ENCODE measurements at places on chromosomes 7 and 10.

GRCh38 chr10:51524041-51524440 is 175.4 kb downstream of the CSTF2T start:
- peak; percentile 15 for DNase-seq

DNA sequence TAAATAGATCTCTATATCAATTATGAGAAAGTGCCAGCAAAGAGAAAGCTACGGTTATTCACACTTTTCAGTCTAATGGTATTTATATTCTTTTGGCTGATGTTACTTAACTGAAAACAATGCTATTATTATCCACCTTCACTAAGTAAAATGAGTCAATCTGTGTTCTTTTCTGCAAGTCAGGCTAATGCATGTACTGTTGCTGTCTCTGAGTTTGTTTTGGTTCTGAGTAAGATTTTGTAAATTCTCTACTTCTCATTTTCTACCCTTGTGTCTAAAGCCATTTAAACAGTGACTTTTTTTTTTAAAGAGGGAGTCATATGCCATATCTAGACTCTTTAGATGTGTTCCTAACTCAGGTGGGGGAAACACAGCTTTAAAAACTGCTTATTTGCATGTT is 7.5 kb downstream of the VWC2 start:
- DNase-seq: no peak

DNA sequence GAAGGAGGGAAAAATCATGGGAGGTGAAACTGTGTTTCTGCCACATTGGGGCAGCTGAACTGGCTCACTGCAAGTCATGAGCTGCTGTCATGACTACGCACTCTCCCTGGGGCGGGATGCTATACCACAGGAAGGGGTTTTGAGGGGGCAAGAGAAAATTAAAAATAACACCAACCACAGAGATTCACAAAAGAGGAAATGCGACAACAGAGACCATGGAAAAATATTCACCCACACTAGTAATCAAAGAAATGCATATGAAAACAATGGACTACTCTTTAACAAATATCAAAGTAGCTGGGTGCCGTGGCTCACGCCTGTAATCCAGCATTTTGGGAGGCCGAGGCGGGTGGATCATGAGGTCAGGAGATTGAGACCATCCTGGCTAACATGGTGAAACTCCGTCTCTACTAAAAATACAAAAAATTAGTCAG is 65.2 kb upstream of the TM9SF3 start:
- DNase-seq: no peak

- DNase-seq: peak; percentile 97
Measured at GRCh38 chr10:21315645-21316220, 209.7 kb downstream of the SKIDA1 start.

GRCh38 chr10:102147561-102147960 is 4.6 kb upstream of the NOLC1 start:
- no peak for DNase-seq

GRCh38 chr7:115844857-115845256 is 185.7 kb downstream of the TFEC start:
- DNase-seq: peak; percentile 30

Measured in foreskin fibroblast (primary cell).